T-helper 22 cell (primary cell): ENCODE measurements at places on chromosomes 2 and 18.

DNA sequence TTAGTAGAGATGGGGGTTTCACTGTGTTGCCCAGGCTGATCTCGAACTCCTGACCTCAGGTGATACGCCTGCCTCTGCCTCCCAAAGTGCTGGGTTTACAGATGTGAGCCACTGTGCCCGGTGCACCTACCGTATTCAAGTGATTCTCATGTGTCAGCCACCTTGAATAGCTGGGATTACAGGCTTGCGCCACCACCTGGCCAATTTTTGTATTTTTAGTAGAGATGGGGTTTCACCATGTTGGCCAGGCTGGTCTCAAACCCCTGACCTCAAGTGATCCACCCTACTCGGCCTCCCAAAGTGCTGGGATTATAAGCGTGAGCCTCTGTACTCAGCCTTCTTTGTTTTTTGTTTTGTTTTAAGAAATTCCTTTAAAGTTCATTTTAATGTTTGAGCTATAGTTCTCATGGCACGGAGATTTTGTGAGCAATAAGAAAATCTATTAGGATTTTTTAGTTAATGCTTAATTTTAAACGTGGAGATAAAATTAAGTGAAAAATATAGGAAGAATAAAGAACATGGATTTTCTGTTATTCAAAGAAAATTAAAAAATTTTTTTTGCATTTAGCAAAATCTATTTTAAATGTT is 242.6 kb downstream of the PHLPP1 start:
- no peak for DNase-seq

- DNase-seq: no peak
Measured at GRCh38 chr2:127884436-127884835, 1.3 kb downstream of the AMMECR1L start.

GRCh38 chr2:200042944-200043343 is 87.6 kb downstream of the MAIP1 start:
- no peak for DNase-seq

DNA sequence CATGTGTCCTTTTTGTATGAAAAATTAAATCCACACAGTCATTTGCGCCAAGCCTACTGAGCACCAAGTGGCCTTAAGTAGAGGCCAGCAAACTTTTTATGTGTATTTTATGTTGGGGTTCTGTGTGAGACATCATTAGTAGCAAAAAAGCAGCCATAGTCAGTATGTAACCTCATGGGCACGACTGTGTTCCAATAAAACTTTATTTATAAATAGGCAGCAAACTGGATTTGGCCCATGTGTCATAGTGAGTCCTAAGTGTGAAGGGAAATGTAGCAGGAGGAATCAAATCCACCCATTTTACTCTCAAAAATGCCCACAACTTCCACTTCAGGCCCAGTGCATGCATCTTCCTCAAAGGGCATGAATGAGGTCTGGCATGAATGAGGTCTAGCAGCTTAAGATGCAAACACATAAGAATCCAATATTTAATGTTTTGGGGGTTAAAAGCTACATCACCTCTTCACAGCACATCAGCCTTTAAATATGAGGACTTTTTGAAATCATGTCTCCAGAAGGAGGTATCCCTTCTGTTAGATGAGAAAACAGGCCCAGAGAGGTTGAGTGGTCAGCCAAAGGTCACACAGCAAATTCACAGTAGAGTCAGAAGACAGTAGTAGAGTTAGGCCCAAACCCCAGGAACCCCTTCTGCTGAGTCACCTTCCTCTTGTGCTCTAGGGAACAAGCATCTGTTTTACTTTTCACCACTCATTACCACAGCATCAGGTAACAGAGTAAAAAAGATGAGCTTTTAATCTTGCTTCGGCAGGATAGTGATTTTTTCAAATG is 45.6 kb downstream of the MREG start:
- DNase-seq: no peak

DNA sequence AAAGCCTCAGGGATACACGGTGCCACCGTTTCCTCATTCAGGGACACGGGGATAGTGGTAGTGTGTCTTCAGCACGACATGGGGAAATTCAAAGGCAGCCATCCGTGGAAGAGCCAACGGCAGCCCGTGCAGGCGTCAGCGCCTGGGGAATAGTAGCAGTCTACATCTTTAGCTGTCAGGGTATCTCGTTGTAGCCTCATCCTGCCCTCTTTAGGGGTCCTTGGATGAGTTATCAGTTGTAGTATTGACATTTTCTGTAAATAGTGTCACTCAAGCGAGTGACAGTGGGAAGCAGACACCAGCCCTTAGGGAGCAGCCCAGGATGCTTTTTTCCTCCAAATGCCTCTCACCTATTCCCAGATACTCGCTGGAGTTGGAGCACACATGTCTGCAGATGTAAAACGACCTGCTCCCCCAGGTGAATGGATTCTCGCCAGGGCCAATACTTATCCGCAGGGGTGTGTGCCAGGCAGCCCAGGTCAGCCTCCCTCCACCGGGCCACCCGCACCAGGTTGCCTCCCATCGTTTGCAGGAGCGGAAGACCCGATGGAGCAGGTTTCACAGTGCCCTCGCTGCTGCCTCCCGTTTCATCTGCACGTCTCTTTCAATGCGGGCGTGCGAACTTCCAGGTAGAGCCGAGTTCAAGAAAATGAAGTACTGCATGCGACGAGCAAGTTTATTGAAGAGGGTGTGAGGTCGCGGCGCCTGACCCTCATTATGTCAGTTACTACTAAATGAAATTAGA is 41.0 kb downstream of the AGAP1 start:
- DNase-seq: no peak

- no peak for DNase-seq
Measured at GRCh38 chr2:229141424-229142025, 129.6 kb downstream of the PID1 start.

- no peak for DNase-seq
Measured at GRCh38 chr2:219104107-219105035, 43.6 kb upstream of the IHH start.

GRCh38 chr2:218961651-218962570 is 2.4 kb downstream of the CDK5R2 start:
- DNase-seq: no peak

- DNase-seq: no peak
Measured at GRCh38 chr2:47941936-47942335, 35.6 kb upstream of the FBXO11 start.
